ENCODE measurements at places on chromosomes 12 and 14.

DNA sequence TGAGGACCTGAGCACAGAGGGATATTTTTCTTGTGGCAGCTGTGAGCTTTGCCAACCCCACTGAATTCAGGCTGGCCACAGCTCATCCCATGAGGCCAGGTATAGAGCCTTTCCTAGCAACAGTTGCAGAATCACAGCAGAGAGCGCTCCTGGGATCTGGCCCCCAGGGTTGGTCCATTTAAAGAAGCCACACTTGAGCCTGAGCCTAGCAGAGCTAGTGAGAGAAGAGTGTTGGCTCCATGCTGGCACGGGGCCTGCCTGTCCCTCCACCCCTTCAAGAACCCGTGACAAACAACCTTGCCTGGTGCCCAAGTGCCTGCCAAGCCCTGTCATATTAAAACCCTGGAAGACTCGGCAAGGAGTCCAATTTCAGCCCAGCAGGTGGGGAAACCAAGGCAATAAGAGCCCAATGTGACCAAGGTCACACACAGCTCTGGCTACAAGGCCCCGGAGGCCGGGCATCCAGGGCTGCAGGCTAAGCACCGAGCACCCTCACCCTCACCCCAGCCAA lies 91.6 kb downstream of the LRRC74A start:
- DNase-seq = no peak

DNA sequence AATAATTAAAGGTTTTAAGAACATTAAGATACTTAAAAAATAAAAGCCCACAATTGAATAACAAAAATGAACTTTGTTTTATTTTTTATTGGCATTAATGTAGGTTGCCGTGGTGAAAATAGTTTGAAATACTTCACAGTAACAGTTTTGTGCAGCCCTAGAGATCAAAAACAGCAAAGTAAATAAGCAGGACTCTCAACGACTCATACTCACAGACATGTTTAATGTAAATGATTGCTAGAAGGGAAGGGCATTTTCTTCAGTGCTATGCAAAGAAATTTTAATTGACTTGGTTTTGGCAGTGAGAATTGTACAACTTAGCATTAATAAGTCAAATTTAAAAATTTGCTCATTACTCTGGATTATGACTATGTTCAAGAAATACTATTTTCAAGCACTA lies 16.0 kb downstream of the TRMT5 start:
- no peak for DNase-seq

GRCh38 chr14:99602788-99603415 lies 1.1 kb downstream of the CCDC85C start:
- no peak for DNase-seq

DNA sequence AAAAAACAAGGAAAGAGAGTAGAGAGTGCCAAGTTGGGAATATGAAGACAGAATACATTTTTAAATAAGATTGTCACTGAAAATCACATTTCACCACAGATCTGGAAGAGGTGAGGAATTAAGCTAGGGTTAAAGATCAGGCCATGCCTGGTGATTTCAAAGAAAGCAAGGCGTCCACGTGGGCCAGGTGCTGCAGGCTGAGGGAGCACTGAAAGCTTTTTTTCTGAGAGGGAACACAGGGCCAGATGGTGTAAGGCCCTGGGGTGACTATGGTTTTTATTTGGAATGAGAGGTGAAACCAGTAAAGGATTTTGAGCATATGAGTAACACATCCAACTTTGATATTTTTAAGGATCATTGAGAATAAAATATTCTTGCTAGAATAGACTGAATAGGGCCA lies 20.9 kb downstream of the SYT1 start:
- no peak for DNase-seq

DNA sequence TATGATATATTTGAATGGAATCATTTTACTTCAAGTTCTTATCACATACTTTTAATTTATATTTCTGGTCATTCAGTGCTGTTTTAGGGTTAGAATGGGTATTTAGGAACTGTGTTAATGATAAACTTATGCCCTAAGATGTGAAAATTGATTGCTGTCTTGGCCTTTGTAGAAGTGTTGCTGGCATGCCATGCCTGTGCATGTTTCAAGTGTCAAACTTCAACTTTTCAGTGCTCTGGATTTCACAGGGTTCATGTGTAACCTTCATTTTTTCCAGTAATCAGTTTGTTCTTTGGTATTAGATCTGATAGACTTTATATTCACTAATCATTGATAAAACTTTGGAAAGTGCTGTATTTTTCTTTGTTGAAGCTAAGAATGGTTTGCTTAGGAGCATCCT lies 36.6 kb downstream of the YLPM1 start:
- no peak for DNase-seq

DNA sequence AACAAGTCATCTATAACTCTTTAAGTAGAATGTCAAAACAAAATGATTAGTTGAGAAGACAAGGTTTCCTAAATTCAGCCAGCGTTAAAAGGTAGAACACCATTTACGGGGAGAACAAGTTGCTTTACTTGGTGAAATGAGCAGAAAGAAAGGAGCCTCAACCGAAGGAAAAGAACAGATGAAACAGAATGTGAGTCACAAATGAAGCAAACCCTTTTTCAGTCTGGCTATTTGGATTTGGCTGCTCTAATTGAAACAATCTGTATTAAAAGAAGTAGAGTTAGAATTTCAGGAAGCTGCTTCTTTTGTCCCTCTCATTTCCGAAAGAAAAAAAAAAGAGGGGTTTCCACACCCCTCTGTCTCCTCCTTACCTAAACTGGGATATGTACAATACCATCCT lies 34.6 kb downstream of the CEP128 start:
- peak; percentile 58 for DNase-seq

GRCh38 chr14:75188520-75189268 lies 12.3 kb upstream of the TMED10 start:
- DNase-seq = no peak

DNA sequence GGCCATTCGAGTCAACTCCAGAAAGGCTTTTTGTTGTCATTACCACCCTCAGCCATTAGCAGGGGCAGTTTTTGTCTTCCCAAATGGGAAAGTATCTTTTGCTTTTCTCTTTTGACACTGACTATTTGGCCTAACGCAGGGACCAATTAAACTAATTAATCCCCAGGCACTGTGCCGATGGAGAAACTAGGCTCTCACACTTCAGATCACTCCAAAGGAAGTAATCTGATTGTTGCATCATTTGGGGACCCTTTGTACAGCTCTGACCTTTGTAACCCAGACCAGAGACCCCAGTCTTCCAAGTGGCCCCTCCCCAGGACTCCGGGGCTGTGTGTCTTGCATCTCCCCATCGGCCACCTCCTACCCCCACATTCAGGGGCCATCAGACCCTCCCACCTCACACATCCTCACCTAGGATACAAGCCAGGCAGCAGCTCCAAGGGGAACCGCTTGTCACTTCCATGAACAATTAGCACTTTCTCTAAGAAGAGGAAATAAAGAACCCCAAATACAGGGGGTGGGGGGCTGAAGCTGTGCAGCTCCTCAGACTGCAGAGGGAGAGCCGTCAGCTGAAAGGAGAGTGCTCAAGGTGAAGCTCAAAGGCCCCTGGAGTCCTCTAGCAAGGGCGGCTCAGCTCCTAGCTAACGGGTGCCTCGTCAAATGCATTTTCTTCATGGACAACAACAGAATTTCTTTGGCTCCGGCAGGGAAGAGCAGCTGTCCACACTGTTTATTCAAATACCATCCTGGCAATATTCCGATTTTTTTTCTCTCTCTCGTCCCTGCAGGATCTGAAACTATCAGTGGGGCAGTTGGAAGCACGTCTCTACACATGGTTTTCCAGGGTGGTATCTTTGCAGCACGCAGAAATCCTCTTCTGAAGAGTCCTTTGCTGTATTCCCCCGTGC lies 64.3 kb upstream of the DIO3 start:
- DNase-seq = no peak

GRCh38 chr12:18101043-18101442 lies 11.1 kb upstream of the RERGL start:
- no peak for DNase-seq

DNA sequence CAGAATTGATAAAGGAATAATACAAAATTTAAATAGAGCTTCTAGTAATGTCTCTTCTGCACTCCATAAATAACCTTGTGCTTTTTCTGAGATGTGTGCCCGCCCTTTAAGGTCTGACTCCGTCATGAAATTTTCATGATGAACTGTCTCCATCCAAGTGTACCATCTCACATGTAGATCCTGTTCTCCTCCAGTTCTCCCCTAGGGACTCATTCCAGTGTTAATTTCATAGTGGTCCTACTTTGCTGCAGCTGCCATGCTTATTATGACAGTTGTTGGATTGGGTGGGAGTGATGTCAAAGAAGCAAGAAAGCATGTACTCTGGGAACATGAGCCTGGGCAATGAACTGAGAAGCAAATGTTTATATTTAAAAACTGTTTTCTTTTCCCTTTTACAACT lies 442.5 kb upstream of the PDE3A start:
- DNase-seq = no peak

- no peak for DNase-seq
Observed at GRCh38 chr14:87491816-87492215, 501.2 kb downstream of the GALC start.

GRCh38 chr14:100100032-100100703 lies 34.9 kb downstream of the EVL start:
- no peak for DNase-seq

- DNase-seq = no peak
Observed at GRCh38 chr12:129076441-129077320, 223.4 kb downstream of the GLT1D1 start.

Data from AG08395 (cell line).